IMR-90 (cell line): ENCODE measurements at places on chromosomes 5 and 9. TPM values are rescaled to one million over a fixed set of nuclear protein-coding genes. Genes with fewer than 3 reads are reported as not detected.
A peak's percentile ranks its signal among the peaks of the same experiment; 100 is the strongest.

IFNA2 gene
- polyA plus RNA-seq = not detected in 2 replicates

IRF1 gene
- polyA plus RNA-seq = 16.5 and 18.9 TPM in 2 replicates

SRD5A1 gene
- polyA plus RNA-seq = 18.2 and 20.5 TPM in 2 replicates

FRRS1L gene
- polyA plus RNA-seq = 0.05 and 0.06 TPM in 2 replicates

DNA sequence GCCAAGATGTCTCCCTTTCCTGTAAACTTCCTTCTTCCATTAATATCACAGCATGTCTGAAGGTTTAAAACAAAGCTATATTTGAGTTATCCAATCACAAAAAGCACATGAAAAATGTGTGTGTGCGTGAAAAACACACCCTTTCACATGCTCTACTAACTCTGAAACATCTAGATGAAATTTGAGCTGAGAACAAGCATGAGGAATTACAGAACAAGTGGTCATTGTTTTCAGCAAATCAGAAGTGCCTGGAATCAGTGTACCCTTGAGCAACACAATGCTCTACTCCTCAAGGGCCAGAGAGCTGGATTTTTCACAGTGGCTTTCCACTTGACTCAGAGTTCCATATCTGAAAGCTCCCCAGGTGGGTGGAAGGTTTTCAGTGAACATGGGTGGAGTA lies 255.9 kb downstream of the PSAT1 start:
- H3K27me3 ChIP-seq = peaks cover 6% of the 10 kb centered on the region
- peak; percentile 31 for DNase-seq
- no peaks in the 10 kb centered on the region; the same call in 1 of the 2 replicates for H3K4me1 ChIP-seq
- H3K27ac ChIP-seq = no peak overlapping the region
- no peak overlapping the region for H3K4me3 ChIP-seq

- no peak for DNase-seq
- no peak overlapping the region for H3K4me3 ChIP-seq
- H3K27me3 ChIP-seq = no peaks in the 10 kb centered on the region
- peaks cover 10% of the 10 kb centered on the region for H3K4me1 ChIP-seq
- peaks cover 41% of the 10 kb centered on the region for H3K36me3 ChIP-seq
These were observed 5.1 kb downstream of the GRK6 start for GRCh38 chr5:177431317-177432142.

DNA sequence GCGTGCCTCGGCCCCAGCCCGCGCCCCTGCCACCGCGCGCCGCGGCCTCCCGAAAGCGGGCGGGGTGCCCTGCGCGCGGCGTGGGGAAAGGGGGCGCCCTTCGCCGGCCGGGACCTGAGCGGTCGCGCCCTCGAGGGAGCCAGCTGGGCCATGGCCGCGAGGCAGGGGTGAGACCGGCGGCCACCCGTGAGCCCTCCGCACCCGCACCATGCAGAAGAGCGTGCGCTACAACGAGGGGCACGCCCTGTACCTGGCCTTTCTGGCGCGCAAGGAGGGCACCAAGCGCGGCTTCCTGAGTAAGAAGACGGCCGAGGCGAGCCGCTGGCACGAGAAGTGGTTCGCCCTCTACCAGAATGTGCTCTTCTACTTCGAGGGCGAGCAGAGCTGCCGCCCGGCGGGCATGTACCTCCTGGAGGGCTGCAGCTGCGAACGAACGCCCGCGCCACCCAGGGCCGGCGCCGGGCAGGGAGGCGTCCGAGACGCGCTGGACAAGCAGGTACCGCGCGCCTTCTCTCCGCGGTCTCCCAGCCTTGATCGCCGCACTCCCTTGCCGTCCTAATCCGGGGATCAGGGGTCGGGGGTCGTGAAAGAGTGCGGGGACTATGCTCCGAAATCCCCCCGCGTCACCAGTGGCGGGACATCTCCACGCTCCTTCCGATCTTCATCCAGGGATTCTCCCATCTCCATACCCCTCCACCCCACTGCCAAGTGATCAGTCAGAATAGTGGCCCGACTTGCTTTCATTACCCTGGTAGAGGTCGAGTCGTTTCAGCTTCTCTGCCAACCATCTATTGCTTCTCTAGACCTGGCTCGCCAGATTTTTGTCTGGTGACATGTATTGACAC lies 590 bp downstream of the RASGRF2 start:
- peak overlapping the region; percentile 86 for H3K4me3 ChIP-seq
- no peaks in the 10 kb centered on the region for H3K36me3 ChIP-seq
- peaks cover 7% of the 10 kb centered on the region; the same call in 1 of the 2 replicates for H3K4me1 ChIP-seq
- peak; percentile 21 for DNase-seq
- no peaks in the 10 kb centered on the region for H3K27me3 ChIP-seq
